Right kidney (tissue), 9 donors: ENCODE measurements at places on chromosomes 1 and 21.
A peak's percentile ranks its signal among the peaks of the same experiment; 100 is the strongest.

- DNase-seq = no peak
Observed at GRCh38 chr1:247528812-247529474, 7.3 kb downstream of the OR2C3 start.

- DNase-seq = no peak
Observed at GRCh38 chr1:230127105-230128054, 60.3 kb downstream of the GALNT2 start.

DNA sequence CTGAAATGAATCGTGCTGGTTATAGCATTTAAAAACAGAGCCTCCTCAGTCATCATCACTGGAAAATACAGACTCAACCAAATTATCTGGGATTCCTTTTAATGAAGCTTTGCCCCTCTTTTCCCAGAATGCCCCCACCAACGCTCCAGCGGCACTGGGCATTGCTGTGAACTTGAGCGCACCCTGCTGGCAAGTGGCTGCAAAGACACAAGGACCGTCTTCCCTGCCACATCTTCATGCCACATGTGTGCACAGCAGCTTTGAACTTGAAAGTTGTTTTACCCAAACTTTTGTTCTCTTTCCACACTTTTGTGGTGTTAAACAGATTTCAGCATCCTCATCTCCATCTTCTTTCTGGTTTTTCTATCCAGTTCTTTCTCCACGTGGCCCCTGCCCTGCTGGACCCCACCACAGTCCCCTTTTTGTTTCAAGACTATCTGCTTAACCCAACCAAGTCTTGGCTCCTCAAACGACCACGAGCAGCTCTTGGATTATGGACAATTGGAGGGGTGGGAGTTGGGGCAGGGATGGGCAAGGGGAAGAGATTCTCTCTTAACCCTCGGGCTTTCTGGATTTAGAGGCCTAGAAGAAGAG is 12.8 kb upstream of the LMX1A start:
- peak; percentile 44 for DNase-seq

GRCh38 chr21:44486302-44486701 is 31.0 kb downstream of the LRRC3 start:
- no peak for DNase-seq

DNA sequence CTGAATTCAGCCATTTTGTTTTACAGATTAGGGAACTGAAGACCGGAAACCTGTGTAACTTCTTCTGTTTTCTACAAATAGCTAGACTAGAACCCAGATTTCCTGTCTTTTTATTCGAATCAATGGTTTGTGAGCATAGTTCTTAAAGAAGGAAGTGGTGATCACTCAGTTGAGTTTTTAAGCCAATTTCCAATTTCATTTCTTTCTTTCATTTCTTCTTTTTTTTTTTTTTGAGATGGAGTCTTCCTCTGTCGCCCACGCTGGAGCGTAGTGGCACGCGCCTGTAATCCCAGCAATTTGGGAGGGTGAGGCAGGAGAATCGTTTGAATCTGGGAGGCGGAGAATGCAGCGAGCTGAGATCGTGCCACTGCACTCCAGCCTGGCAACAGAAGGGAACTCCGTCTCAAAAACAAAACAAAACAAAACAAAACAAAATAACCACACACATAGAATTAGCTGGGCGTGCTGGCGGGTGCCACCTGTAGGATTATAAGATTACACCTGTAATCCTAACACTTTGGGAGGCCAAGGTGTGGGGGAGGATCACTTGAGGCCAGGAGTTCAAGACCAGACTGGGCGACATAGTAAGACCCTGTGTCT is 3.0 kb upstream of the MDM4 start:
- DNase-seq = no peak

- DNase-seq = no peak
Observed at GRCh38 chr1:21822349-21822748, 10.3 kb downstream of the LDLRAD2 start.

- DNase-seq = no peak
Observed at GRCh38 chr1:38221006-38221649, 174.5 kb upstream of the POU3F1 start.

DNA sequence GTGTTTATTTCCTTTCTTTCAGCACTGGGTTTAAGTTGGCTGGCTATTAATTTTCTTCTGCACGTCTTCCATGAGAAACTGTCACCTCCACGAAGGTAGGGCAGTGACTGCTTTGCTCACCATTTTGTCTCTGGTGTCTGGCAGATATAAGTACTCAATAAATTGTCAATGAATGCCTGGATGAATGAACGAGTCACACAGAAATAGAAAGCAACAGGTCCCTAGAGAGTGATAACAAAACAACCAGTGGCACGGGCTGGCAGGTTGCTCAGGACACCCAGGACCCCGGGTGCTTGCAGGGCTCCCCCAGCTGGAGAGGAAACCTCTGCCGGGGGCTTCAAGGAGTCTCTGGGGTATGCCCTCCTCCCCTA is 3.2 kb upstream of the MYOC start:
- no peak for DNase-seq

DNA sequence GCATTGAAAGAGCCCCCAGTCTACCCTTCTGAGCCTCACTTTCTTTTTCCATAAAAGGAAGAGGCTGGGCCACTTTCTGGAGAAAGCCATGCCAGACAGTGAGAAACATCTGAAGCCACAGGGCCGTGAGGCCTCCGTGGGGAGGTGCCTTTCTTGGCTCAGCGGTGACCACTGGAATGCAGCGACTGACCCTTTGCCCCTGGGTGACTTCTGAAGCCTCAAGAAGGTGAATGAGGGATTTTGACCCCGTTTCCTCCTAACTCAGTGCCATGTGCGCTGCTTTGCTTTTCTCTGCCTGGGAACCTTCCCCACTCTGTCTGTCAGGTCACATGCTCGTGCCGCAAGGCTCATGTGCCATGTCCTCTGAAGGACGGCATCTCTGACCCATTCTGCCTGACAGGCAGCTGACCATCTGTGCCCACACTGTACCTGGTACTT is 44.7 kb upstream of the A3GALT2 start:
- no peak for DNase-seq

- no peak for DNase-seq
Observed at GRCh38 chr1:93878501-93878888, 511 bp downstream of the DNTTIP2 start.

GRCh38 chr1:25017436-25018109 is 87.5 kb upstream of the RUNX3 start:
- DNase-seq = no peak

DNA sequence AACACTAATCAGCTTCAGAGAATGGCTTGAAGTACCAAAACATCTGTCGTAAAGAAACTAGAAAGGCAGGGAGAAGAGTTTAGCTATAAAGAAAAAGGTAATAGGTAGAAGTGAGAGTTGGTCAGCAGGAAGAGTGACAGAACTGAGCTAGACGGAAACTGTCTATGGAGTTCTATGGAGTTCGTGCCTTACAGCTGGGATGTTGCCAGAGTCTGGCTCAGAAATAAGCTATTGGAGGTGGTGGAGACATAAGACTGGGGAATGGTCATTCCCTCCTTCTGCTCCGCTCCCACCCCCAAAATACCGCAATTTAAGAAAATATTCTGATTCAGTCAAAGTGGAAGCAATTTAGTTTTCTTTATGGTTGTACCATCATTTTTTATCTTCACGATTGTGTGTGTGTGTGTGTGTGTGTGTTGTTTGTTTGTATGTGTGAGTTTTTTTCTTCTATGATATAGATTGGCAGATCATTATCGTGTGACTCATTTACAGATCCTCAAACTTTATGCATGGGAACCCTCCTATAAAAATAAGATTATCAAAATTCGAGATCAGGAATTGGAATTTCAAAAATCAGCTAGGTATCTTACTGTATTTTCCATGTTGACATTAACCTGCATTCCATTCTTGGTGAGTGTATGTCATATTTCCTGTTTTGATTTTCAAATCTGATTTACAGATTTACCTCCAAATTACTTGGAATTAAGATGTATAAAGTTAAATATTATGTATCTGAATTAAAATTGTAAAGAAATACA is 79.0 kb downstream of the HSPA13 start:
- no peak for DNase-seq

DNA sequence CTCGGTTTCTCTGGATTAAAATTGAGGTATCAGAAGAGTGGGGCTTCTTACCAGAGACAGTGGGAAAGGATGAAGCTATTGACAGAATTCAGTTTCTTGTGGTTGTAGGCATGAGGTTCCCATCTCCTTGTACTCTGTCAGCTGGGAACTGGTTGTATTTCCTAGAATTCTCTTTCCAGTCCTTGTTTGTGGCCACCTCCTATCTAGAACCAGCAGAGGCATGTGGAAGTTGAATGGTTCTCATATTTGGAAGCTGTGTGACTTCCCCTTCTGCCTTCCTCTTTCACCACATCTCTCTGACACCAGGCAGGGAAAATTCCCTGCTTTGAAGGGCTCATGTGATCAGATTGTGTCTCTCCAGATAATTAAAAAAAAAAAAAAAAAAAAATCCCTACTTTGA is 457.7 kb upstream of the ADAMTS5 start:
- no peak for DNase-seq

DNA sequence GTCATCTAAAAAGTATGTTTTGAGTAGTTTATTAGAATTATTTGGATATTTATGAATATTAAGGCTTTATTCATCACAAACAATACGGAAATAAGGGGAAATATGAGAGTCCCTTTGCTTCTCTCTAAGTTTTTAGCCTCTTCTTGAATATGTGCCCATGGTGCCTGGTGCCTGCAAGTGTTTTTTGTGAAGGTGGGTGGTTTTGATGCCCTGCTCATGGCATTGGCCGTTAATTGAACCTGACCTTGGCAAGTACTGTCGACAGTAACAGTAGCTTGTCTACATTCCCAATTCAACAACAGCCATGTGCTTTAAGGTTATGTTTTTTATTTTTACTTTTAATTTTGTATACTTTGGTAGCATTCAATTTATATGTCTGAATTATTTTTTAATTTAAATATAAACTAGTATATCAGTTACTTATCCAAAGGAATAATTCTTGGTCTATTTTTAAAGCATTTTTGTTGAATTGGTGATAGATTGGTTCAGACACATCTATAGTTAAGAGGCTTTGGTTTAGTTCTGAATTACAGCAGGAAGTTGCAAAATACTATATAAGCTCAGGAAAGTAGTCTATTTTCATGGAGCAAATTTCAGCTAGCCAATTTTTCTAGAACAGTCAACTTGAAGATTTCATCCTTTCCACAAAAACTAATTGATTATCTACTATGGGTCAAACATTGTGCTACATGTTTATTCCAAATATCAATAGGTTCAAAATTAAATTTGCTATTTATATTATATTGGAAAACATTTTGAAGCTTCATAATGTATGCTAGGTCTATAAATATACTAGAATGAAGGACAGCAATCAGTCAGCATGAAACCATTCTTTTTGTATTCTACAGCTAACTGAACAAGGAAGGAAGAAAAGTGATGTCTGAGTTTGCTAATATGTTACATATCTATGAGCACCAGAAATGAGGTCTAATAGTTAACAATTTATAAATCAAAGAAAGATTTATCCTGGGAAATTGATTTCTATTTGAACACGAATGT is 184.4 kb downstream of the MRPL39 start:
- no peak for DNase-seq

DNA sequence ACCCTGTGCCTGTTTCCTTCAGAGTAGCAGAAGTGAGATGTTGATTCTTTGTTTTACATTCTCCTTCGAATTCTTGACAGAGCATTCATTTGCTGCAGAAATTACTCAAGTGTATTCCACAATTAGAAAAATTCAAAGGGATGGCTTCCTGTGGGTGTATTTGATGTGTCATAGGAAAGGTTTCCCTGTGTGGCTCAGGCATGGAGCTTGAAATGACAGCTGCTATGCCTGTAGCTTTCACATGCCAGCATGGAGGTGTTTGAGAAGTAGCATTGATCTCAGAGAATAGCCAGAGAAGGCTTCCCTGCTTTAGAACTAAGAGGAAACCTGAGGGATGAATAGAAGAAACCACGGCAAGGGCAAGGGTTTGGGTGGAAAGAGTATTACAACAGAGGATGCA is 317.2 kb upstream of the DEPDC1 start:
- DNase-seq = no peak

- no peak for DNase-seq
Observed at GRCh38 chr1:106876384-106876783, 180.1 kb upstream of the PRMT6 start.

DNA sequence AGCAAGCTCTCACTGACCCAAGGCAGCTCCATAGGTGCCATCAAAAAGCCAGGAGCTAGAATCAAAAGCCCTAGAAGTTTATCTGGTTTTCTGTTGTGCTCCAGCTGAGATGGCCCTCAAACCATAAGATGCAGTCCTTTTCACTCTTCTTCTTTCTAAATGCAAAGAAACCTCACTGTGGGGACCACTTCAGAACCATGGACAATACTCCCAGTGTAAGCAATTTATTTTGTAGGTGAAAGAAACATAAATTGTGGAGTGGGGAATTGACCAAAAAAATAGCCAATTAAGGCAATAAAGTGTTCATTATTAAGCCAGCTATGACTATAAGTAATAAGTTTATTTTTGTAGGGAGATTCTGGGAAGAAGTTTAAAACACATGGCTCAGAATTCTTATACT is 1399.9 kb downstream of the PLA2G4A start:
- no peak for DNase-seq

DNA sequence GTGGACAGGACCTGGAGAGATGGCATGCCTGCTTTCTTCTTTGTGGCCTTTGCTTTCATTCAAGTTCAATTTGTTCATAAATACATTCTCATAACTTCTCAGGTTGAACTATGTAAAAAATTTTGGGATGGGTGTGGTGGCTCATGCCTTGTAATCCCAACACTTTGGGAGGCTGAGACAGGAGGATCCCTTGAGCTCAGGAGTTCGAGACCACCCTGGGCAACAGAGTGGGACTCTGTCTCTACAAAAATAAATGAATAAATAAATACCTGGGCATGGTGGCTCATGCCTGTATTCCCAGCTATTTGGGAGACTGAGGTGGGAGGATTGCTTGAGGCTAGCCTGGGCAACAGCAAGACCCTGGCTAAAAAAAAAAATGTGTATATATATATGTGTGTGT is 2.1 kb downstream of the KIF1B start:
- no peak for DNase-seq

DNA sequence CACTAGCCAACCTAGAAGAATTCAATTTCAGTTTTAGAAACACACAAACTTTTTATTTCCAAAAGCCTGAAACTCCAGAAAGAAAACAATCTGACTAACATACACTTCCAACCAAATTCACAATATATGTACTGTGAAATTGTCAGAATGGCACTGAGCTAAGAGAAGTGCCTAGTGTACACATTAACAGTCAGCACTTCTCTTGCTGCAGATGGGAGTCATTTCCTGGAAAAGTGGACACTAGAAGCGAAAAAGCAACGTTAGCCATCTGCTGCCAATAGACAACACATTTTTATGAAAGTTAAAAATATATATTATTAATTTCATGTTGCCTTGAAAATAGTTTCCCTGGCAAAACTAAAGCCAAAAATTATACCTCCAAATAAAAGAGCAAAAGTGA is 66.1 kb downstream of the EPS15 start:
- no peak for DNase-seq
